ENCODE measurements at places on chromosomes 6 and 20.

GRCh38 chr6:80003826-80004172 lies 650 bp upstream of the TTK start:
- DNase-seq, result peak; percentile 47

DNA sequence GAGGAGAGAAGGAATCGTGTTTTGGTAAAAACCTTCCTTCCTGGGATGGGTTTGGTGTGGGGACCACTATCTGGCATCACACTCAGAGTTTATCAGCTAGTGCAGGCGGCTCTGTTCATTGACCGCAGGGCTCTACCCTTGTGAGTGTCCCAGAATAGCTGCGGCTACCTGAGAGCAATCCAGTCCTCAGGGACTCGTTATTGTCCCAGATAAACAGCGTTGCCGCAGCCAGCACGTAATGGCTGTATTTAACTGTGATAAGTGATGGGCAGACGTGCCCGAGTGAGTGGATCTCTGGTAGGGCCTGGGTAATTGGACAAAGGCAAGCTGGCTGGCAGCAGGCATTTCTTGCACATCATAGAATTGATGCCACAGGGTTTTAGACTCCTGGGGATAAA lies 163.3 kb downstream of the SOBP start:
- no peak for DNase-seq

- no peak for DNase-seq
Observed at GRCh38 chr6:34476921-34477320, 11.0 kb downstream of the PACSIN1 start.

DNA sequence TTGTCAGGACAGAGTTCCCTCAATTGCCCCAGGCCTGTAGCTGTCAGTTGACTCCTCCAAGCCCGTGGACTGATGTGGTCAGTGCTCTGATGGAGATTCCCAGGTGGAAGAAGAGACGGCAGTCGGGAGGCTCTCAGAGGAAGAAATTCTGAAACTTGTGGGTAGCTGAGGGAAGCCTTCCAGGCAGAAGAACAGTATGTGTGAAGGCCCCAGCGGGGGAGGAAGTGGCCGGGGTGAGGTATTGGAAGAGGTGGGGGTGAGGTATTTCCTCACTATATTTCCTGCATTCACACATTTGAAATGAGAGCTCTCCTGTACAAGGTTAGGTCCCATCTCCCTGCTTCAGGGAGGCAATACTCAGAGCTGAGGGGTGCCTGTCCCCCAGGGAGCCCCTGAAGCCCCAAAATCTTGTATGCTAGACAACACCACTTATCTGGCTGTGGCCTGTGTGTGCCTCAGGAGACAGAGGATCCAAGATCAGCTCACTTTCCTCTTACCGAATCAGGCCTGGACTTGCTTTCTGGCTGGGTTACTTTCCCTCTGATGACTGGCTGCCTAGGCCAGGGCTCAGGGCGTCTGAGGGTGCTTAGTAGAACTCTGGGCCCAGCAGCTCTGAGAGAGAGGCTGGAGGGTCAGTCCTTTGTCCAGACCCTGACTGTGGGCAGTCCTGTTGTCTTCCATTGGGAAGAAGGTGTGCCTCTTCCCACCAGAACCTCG lies 49.3 kb upstream of the MYL9 start:
- DNase-seq, result no peak

DNA sequence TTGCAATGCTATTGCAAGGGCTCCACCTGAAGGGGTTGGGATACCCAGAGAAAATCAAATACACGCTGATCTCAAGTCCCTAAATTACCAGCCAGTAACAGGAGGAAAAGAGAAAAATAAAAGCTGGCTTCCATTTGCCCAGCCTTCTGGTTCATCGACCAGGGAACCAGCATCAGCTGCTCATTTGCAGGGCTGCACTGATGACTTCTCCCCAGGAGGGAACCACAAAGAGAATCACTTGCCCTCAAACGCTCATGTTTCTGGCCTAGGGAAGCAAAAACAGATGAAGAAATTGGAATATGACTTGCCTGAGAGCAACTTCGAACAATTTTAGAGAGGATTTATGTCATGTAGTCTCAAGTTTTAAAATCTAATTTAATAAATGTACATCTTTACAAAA lies 119.7 kb downstream of the SH3BGRL2 start:
- DNase-seq, result no peak

- peak; percentile 21 for DNase-seq
Observed at GRCh38 chr6:139882977-139883728, 508.7 kb upstream of the CITED2 start.

DNA sequence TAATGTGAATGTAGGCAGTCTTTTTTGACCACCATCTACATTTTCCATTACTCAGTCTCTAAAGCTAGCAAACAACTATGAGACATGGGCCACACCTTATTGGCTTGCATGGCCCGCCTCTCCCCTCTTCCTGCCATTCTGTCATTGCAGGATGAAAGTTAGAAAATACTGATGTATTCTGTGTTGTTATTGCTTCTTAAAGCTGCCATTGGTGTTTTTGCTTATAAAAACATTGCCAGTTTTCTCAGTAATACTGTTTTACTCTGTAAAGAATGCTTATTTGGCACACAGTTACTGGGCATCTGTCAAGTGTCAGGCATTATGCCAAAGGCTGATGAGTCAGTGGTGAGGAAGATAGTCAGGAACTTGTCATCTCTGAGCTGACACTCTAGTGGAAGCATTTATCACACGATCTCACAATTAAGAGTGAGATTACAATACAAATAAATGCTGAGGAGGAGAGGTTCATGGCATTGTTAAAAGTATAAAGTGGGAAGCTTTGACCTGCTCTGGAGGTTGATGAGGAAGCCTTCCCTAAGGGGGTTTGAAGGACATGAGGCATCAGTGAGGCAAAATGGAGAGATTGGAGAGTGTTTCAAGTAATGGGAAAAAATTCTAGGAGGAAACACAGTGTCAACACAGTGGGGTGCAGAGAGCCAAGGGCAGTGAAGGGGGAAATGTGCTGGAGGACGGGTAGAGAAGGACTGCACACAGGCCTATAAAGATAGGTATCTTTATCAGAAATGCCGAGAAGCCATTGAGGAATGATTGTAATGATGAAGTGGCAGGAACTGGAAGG lies 14.7 kb downstream of the KLHL32 start:
- DNase-seq, result peak; percentile 17

DNA sequence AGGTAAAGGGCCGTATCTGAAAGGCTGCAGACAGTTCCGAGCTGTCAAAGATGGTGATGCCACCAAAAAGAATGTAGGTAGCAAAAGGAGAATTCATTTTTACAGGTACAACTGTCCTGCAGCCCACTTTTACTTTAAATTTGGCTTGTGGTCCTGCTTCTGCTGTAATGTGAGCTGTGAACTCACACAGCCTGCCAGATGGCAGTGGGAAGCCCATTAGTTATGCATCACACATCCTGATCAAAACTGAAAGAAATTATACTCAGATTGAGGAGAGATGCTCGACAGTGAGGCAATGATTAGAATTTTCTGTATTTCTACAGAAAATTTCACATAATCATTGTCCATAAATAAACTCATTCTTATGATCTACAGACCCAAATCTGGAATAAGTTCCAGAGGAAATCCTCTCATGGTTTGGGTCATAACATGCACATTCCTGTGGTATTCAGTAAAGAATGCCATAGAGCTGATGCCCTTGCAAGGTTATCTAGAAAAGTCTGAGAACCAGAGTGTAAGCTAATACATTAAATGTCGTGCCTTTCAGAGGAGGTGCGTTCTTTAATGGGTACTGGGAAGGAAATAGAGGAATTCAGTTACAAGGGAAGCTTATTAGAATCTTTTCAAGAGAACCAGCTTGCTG lies 23.9 kb upstream of the E2F3 start:
- DNase-seq, result no peak

GRCh38 chr6:35694462-35694861 lies 5.7 kb upstream of the FKBP5 start:
- DNase-seq, result no peak

- no peak for DNase-seq
Observed at GRCh38 chr6:151284012-151284411, 44.2 kb downstream of the AKAP12 start.

- DNase-seq, result no peak
Observed at GRCh38 chr20:46872328-46873211, 22.1 kb upstream of the EYA2 start.

DNA sequence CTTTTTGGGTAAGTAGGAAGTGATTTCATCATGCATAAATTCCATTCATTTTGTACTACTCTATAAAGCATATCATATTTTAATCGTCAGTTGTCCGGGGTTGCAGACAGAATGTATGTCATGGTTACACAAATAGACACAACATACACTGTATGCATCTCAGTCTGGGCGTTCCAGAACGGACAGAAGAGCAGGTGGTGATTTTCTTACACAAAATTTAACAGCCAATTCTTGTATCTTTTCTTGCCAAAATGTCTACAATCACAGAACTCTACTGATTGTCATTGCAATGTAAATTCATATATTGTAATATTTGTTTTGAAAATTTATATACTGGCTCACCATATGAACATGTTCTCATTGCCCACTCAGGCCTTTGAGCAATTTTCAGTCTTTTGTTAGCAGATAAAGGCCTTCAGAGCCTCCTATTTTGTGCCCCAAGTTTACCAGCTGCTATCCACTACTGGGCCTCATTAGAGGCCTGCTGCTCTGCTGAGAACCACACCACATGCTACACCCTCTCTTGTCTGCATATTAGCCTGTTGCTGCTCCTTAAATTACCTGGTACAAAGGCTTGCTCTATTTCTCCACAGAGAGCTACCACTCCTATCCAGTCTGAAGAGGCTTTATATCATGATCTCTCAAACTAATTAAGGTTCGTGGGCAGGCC lies 61.5 kb downstream of the PRDM13 start:
- no peak for DNase-seq

GRCh38 chr20:45032781-45033180 lies 66.5 kb downstream of the STK4 start:
- no peak for DNase-seq

GRCh38 chr6:75344021-75344420 lies 59.4 kb upstream of the TMEM30A start:
- no peak for DNase-seq

DNA sequence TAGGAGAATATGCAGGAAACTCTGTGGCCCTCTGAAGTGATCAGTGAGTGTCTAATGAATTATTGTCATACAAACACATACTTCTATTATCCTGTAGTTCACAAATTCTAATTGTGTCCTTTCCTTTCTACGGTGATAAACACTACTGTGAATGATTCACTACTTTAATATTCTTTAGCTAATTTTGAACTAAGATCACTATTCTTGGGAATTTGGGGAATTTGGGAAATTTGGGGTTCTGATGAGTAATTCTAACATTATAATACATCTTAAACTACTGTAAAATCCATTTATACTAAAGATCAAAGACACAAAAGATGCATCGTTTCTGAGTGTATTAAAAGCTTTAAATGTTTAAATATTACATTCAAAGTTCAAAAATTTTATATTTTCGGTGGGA lies 1287.2 kb upstream of the CITED2 start:
- no peak for DNase-seq

DNA sequence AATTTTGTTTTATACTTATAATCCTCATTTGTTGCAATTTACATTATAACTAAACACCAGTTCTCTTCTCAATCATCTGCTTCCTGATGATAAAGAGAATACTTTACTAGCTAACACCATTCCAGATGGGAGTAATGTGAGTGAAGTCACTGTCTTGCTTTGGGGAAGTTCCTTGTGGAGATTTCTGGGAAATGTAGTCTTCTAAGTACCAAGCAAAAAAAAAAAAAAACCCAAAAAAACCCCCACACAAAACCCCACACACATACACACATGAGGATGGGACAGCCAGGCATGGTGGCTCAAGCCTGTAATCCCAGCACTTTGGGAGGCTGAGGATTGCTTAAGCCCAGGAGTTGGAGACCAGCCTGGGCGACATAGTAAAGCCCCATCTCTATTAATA lies 2.2 kb upstream of the SNPH start:
- DNase-seq, result no peak

GRCh38 chr20:45094201-45094600 lies 6.7 kb downstream of the KCNS1 start:
- no peak for DNase-seq

- no peak for DNase-seq
Observed at GRCh38 chr6:111592726-111593511, 12.8 kb downstream of the TRAF3IP2 start.

DNA sequence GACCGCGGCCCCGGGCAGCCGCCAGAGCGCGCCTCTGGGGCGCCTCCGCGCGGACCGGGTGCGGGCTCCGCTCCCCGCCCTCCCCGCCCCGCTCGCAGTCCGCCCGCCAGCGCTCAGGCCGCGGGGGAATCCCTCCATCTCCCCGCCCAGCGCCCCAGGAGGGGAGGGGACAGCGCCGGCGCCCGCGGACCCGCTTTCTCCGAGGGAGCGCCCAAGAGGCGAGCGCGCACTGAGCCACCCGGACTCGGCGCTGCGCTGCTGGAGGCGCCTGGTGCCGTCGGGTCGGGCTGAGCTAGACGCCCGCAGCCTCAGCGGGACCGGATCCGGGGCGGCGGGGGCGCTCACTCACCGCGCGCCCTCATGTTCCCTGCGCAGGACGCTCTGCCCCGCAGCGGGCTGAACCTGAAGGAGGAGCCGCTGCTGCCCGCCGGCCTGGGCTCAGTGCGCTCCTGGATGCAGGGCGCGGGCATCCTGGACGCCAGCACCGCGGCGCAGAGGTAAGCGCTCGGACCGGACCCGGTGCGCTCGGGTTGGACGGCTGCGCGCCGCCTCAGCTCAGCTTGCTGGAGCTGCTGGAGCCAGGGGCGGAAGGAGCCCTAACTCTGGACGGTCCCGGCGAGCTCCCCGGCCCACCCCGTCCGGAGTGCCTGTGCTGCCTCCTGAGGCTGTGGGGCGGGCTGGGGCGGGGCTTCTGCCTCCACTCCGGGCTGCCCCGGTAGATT lies 867 bp downstream of the EBF4 start:
- DNase-seq, result peak; percentile 33

- no peak for DNase-seq
Observed at GRCh38 chr20:62489186-62489931, 13.6 kb upstream of the GATA5 start.

DNA sequence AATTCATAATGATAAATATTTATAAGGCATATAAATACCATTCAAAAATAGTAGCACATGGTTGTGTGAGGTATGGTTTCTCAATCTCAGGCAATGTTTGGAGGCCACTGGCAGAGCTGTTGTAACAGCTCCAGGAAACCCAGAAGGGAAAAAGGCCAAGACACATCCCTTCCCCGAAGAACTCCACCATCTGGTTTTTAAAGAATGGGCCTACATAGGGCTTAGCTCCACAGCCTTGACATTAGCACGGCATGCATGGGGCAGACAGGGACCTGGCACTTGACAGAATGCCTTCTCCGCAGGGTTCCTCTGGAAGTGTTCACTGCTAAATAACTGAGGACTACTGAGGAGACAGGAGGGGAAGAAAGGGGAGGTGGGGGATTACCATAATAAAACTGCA lies 16.1 kb upstream of the FOXO3 start:
- DNase-seq, result no peak

GRCh38 chr20:33994222-33994913 lies 657 bp downstream of the RALY start:
- DNase-seq, result peak; percentile 71

DNA sequence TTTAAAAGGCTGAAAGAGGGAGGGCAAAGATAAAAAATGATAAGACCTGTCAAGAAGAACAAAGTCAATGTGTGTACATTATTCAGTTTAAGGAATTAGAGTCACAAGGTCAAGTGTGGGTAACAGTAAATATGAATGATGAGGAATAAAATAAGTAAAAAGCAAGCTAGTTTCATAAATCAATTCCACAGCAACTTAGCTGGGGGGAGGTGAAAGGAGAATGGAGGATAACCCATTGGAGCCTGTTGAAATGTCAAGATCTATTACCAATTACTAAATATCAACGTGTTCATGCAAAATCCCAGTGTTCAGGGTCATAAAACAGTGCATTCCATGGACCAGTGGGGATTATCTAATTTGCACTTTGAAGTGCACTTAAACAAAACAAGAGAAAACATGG lies 242.9 kb downstream of the TBX18 start:
- no peak for DNase-seq
